ENCODE measurements at places on chromosomes 16 and 17. TPM values are rescaled to one million over a fixed set of nuclear protein-coding genes. Genes with fewer than 3 reads are reported as not detected.

Gene YBX2
- total RNA-seq: under 0.01 TPM

- no peak overlapping the region for H3K27ac ChIP-seq
- no peak overlapping the region for H3K4me3 ChIP-seq
- DNase-seq: no peak
- H3K27me3 ChIP-seq: peaks cover 26% of the 10 kb centered on the region
- H3K36me3 ChIP-seq: no peaks in the 10 kb centered on the region
These were observed 222.6 kb upstream of the FOXF1 start for GRCh38 chr16:86287664-86288201.

Gene OR1A1
- not detected for total RNA-seq

GRCh38 chr16:1003391-1004347 lies 22.1 kb downstream of the SOX8 start:
- DNase-seq: no peak
- H3K4me1 ChIP-seq: no peaks in the 10 kb centered on the region
- no peaks in the 10 kb centered on the region for H3K27me3 ChIP-seq
- no peaks in the 10 kb centered on the region for H3K36me3 ChIP-seq

GRCh38 chr17:58321571-58322525 lies 6.7 kb downstream of the TSPOAP1 start:
- H3K4me3 ChIP-seq: no peak overlapping the region
- DNase-seq: no peak
- no peak overlapping the region for H3K27ac ChIP-seq
- no peaks in the 10 kb centered on the region for H3K36me3 ChIP-seq

GRCh38 chr17:1487939-1488825 lies 4.3 kb downstream of the MYO1C start:
- peaks cover 5% of the 10 kb centered on the region for H3K36me3 ChIP-seq
- no peaks in the 10 kb centered on the region for H3K27me3 ChIP-seq
- peak; percentile 84 for DNase-seq
- H3K4me3 ChIP-seq: peak overlapping the region; percentile 58
- peak overlapping the region; percentile 87 for H3K27ac ChIP-seq

GRCh38 chr16:56767024-56767423 lies 37.1 kb downstream of the NUP93 start:
- H3K4me3 ChIP-seq: no peak overlapping the region
- DNase-seq: no peak
- H3K27ac ChIP-seq: no peak overlapping the region
- H3K36me3 ChIP-seq: no peaks in the 10 kb centered on the region
- H3K27me3 ChIP-seq: no peaks in the 10 kb centered on the region

DNA sequence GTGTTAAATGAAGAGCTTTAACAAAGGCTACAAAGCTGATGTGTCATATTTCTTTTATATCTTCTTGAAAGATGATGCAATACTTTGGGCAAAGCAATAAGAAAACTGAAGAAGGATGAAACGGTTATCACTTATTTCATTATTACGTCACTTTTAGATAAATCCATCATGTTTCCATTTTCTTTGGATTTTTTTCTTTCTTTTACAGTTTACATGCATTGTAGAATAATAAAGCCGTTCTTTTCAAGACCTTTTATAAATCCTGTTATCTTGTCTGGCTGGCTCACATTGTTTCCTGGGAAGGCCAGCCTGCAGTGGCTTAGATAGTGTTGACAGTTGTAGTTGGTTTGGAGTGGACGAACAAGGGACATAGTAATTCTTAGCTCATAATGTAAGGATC lies 28.9 kb downstream of the TANC2 start:
- no peaks in the 10 kb centered on the region for H3K4me1 ChIP-seq
- H3K36me3 ChIP-seq: no peaks in the 10 kb centered on the region
- no peak overlapping the region for H3K27ac ChIP-seq
- H3K4me3 ChIP-seq: no peak overlapping the region

DNA sequence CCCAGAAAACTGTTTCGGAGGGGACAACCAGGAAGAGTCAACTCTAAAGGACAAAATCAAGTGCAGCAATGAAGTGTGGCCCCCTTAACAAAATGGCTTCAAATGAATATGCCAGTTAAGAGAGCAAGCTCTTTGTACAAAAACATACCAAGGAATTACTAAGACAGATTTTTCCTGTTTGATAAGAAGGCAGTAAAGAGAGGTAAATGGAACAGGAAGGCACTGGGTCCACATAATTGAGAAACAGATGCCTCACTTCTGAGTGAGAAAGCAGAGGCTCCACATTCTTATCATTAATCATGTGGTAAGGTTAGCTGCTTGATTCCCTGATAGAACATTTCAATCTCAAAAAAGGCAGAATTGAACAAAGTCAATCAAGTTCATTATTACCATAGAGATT lies 44.9 kb downstream of the MBTD1 start:
- peaks cover 4% of the 10 kb centered on the region for H3K36me3 ChIP-seq
- no peak overlapping the region for H3K4me3 ChIP-seq
- no peaks in the 10 kb centered on the region for H3K4me1 ChIP-seq
- H3K27me3 ChIP-seq: no peaks in the 10 kb centered on the region
- H3K27ac ChIP-seq: no peak overlapping the region
- DNase-seq: no peak

DNA sequence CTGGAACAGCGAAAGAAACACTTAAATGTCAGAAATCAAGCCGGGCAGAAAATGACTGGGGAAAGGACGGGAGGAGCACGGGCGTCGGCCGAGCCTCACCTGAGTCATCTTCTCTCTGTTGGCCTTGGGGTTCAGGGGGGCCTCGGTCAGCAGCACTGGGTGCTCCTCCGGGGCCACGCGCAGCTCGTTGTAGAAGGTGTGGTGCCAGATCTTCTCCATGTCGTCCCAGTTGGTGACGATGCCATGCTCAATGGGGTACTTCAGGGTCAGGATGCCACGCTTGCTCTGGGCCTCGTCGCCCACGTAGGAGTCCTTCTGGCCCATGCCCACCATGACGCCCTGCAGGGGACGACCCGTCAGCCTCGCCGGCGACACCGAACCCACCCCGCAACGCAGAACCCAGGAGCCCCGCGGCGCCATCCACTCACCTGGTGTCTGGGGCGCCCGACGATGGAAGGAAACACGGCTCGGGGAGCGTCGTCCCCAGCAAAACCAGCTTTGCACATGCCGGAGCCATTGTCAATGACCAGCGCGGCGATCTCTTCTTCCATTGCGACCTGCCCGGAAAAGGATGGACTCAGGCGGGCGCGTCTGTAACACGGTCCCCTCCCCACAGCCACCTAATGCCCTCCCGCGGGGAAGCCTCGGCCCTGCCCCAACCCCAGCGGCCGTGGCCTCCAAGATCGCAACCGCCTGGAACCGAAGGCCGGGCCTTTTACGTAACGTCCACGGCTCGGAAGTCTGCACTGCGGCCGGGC lies 616 bp downstream of the ACTG1 start:
- peak overlapping the region; percentile 86 for H3K27ac ChIP-seq
- peaks cover 7% of the 10 kb centered on the region for H3K4me1 ChIP-seq
- peak overlapping the region; percentile 95 for H3K4me3 ChIP-seq
- H3K36me3 ChIP-seq: peaks cover 30% of the 10 kb centered on the region
- no peak for DNase-seq

DNA sequence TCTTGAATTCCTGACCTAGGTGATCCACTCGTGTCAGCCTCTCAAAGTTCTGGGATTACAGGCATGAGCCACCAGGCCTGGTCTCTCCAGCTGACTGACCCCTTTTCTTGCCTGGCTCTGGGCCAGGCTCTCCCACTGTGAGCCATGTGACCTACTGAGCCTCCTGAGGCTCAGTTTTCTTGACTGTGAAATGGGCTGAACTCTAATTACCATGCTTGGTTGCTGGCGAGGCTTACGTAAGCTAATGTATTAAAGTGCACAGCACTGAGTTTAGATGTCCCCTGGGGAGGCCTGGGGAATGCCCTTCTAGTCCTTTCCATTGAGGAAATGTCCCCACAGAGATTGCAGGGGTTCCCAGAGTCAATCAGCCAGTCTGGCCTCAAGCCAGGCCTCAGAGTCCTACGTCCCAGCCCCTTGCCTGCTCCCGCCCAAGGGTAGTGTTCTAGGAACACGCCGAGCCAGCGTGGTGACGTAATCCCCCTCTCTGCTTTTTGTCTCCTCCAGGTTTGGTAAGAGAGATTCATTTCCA lies 45.8 kb upstream of the LGALS9 start:
- no peaks in the 10 kb centered on the region for H3K36me3 ChIP-seq
- no peaks in the 10 kb centered on the region for H3K4me1 ChIP-seq
- H3K27me3 ChIP-seq: no peaks in the 10 kb centered on the region
- DNase-seq: no peak
- H3K27ac ChIP-seq: no peak overlapping the region

GRCh38 chr16:58413359-58413758 lies 21.1 kb downstream of the GINS3 start:
- no peak for DNase-seq
- no peaks in the 10 kb centered on the region for H3K36me3 ChIP-seq
- H3K4me1 ChIP-seq: no peaks in the 10 kb centered on the region
- no peak overlapping the region for H3K4me3 ChIP-seq

- H3K4me1 ChIP-seq: no peaks in the 10 kb centered on the region
- H3K27me3 ChIP-seq: no peaks in the 10 kb centered on the region
- no peak overlapping the region for H3K4me3 ChIP-seq
- no peak for DNase-seq
- no peak overlapping the region for H3K27ac ChIP-seq
- no peaks in the 10 kb centered on the region for H3K36me3 ChIP-seq
These were observed 162.4 kb upstream of the TOX3 start for GRCh38 chr16:52709306-52709705.

Gene KRTAP2-2
- total RNA-seq: not detected

DNA sequence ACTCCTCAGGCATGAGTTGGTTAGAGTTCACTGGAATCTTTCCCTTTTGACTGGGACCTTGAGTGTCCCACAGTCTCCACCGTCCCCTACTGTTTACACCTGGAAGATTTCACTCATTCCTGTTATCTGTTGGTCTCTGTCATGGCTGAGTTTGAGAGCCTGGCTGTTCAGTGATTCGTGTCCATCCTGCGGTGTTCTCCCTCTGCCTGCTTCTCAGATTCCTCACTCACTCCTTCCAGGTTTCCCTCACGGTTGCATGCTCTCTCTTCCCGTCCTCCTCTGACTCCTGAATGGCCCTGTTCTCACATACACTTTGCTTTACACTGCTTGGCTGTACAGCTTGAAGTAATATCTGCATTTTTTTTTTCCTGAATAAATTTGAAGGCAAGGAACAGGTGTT lies 24.5 kb downstream of the OR1D5 start:
- H3K27ac ChIP-seq: no peak overlapping the region
- H3K4me3 ChIP-seq: no peak overlapping the region
- no peak for DNase-seq
- no peaks in the 10 kb centered on the region for H3K27me3 ChIP-seq
- no peaks in the 10 kb centered on the region for H3K4me1 ChIP-seq

Gene CEP131
- total RNA-seq: 7.4 TPM

DNA sequence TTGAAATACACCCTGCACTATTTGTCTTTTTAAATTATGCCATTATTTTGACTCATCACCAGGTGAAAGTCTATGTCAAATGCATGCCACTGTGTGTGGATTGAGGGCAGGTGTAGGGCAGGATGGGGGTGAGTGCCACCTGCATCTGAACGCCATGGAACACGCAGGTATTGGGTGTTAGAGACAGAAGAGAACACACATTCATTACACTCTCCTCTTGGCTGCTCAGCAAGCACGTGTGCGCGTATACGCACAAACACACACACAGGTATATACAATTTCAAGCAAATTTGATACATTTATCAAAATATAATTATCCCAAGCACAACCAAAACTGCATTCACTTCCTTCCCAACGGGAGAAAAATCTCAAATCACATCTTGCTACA lies 268.9 kb downstream of the NTN1 start:
- no peaks in the 10 kb centered on the region for H3K4me1 ChIP-seq

DNA sequence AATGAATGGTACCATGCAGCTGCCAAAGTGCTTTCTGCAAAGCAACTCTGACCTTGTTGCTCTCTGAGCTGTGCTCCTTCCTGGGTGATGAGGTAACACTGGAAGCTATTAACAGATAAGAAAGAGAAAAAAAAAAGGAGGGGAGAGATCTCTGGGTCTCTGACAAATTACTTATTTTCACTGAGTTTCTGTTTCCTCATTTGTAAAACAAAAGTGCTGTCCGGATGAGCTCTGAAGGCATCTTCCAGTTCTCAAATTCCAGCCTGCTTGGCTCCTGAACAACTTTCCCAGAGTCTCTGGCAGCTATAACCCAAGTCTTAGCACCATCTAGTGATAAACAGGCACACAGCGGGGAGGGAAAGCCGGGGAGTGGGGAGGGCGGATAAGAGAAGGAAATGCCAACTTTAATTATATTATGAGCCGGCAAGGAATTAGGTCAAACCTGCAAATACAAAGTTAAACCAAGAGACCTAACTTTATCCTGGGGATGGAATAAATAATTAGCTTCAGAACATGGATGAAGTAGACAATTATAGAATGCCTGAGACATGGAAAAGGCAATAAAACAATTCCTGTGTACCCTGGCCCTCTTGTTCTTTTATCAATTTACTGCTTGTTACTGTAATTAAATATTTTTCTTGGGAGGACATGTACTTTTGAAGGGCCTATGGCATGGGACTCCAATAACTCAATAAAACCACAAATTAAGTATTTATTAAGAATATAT lies 61.3 kb upstream of the KIFC3 start:
- H3K36me3 ChIP-seq: no peaks in the 10 kb centered on the region
- H3K4me1 ChIP-seq: no peaks in the 10 kb centered on the region
- no peak overlapping the region for H3K27ac ChIP-seq

DNA sequence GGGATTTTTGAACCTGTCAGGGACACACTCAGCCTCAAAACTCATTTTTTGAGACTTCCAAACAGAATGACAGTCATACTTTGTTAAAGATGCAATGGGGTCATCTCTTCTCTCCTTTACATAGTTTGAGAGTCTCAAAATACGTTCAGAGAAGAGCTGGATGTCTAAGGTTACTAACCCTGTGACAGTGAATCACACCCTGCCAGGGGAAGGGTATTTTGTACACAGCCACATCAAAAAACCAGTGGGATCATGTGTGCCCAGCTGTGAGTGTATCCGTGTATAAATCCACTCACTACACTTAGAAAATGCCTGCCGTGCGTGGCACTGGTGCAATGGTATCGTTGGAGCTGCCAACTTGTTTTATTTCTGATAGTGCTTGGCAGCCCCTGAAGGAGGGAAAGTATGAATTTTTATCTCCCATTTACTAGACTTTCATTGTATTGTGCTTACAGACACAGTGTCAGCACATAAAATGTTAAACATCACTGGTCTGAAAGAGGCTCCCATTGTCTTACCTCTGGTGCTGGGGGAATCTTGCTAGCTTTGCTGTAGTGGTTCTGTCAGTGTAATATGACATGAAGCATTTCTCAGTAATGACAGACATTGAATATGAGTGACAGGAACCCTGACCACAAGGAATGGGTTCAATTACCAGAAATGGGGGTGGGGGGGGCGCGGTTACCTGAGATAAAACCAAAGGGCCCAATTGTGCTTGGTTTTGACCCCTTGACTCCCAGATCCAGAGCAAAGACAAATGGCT lies 256.3 kb downstream of the FTO start:
- no peaks in the 10 kb centered on the region for H3K36me3 ChIP-seq
- DNase-seq: no peak
- no peak overlapping the region for H3K4me3 ChIP-seq
- H3K27me3 ChIP-seq: no peaks in the 10 kb centered on the region

GRCh38 chr17:81364278-81365147 lies 30.7 kb upstream of the BAHCC1 start:
- H3K27ac ChIP-seq: no peak overlapping the region
- H3K36me3 ChIP-seq: no peaks in the 10 kb centered on the region
- H3K27me3 ChIP-seq: peaks cover 5% of the 10 kb centered on the region
- no peak for DNase-seq
- H3K4me1 ChIP-seq: peaks cover 5% of the 10 kb centered on the region

All from fibroblast of lung (primary cell).